ENCODE measurements at places on chromosomes 4 and X.

DNA sequence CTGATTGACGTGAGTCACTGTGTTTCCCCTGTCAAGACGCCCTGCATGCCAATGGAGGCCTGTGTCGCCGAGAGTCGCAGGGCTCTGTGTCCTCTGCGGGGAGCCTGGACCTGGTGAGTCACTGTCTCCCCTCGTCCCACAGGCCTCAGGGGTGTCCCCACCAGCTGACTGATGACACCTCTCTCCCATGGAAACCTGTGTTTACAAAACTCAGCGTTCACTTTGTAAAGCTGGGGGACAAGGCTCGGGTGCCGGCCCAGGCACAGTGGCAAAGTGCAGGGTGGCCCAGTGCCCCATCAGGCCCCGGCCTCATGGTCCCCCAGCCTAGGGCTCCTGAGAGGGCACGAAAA lies 21.2 kb upstream of the HGFAC start:
- DNase-seq: no peak

DNA sequence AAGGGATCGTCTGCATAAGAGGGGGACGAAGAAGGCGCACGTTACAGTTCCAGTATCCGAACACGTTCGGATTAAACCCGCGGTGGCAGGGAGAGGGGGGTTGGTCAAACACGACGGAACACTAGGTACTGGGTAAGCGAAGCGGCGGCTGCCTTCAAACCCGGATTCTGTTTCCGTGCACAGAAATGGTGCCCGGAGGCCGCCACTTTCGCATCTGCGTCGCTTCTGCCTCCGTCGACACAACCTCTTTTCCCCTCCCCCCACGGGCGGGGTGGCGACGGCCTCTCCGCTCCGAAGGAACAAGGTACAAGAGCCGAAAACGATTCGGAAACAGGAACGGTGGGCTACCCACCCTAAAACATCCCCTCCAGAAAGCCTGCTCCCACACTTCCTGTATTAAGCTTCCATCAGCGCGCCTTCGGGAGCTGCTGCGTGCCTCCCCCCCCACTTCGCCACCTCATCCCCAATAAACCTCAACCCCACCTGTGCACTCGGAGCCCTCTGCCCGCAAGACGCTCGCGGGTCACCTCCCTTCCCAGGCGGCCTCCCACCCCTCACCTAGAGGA lies 667 bp downstream of the G3BP2 start:
- peak; percentile 80 for DNase-seq

GRCh38 chr4:7383266-7383665 lies 51.5 kb downstream of the PSAPL1 start:
- no peak for DNase-seq

GRCh38 chr4:187887906-187888305 lies 107.7 kb upstream of the ZFP42 start:
- no peak for DNase-seq

GRCh38 chrX:19698122-19698521 lies 182.8 kb upstream of the MAP3K15 start:
- no peak for DNase-seq

- no peak for DNase-seq
Measured at GRCh38 chr4:121146530-121146929, 17.6 kb downstream of the TNIP3 start.

DNA sequence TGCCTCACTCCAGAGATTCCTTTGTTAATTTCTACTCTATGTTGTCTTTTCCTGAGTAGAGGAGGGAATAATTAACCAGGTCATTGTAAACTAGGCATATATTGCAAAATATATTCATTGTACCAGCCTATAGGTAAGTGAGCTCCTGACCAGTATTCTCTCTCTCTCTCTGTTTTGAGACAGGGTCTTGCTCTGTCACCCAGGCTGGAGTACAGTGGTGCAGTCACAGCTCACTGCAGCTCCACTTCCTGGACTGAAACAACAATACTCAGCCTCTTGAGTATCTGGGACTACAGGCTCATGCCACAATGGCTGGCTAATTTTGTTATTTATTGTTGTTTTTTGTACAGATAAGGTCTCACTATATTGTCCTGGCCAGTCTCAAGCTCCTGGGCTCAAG lies 198.3 kb downstream of the ARAP2 start:
- DNase-seq: no peak

GRCh38 chr4:141914746-141915145 lies 278.4 kb downstream of the IL15 start:
- DNase-seq: no peak

GRCh38 chr4:21888195-21888976 lies 60.2 kb downstream of the KCNIP4 start:
- DNase-seq: no peak

DNA sequence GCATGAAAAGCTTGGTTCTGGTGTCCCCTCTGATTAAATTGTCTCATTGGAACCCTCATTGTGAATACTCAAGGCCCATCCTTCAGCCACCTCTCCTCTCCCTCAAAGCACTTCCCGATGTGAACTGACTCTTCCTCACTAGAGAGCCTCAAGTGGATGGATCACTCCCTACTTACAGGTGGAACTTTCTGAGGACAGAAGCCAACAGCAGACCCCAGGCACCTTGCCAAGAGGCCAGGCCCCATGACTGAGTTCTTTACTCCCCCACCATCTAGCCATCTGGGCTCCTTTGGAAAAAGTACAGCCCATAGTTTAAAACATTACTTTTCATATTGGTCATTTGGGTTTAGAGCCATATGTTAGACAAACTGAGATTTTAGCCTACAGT lies 224.1 kb downstream of the SHROOM3 start:
- DNase-seq: no peak

DNA sequence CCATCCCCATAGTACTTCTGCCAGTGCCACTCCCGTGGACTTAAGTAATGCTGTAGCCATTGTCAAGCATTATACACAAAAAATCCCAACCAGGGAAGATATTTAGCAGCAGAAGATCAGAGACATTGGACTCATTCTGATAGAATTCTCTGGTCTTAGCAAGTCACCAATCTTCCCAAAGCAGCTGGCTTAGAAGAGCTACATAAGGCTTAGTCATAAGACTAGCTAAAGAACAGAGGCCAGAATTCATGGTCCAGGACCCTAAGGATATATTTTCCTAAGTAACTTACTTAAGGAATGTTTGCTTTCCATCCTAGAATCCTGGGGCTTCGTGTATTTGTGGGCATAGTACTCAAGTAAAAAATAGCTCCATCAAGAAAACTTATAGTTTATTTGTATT lies 100.3 kb upstream of the SLIT2 start:
- no peak for DNase-seq

DNA sequence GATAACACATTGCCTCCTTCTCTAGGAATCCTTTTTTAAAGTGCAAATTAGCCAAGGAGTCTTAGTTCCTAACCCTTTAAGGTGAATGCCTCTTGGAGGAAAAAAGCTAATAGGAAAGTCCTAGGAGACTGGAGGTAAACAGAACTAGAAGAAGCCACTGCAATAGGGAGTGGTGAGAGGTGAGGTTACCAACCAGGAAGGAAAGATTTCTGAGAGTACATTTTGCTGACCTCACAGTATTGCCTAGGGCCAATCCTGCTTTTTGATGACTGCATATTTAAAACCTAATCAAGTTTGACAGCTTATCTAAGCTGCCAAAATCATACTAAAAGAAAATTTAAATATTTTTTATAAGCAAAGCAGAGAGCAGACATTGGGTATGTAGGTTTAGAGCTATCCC lies 7.3 kb upstream of the CUL4B start:
- DNase-seq: no peak

DNA sequence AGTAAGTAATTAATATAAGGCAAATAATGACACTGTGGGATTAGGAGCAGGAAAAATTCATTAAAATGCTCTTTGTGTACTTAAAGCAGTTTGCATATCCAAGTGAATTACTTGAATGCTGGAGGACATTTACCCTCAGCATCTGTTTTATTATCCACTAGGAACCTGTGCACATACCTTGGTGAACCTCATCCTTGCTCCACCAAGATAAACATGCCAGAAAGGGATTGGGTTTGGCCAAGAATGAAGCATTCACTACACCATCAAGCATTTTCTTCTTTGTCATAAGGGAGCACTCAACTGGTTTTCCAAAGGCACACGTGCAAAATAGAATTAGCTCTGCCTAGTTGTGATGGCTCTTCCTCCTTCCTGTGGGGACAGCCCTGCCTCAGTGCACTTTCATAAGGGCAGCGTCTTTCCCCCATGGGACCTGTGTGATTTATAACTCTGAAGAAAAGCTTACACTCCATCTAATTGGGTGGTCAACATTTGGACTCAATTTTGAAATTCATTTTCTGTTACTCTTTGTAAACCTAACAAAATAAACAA lies 291.7 kb downstream of the USP46 start:
- no peak for DNase-seq

GRCh38 chr4:107603430-107603829 lies 116.6 kb downstream of the PAPSS1 start:
- DNase-seq: no peak

DNA sequence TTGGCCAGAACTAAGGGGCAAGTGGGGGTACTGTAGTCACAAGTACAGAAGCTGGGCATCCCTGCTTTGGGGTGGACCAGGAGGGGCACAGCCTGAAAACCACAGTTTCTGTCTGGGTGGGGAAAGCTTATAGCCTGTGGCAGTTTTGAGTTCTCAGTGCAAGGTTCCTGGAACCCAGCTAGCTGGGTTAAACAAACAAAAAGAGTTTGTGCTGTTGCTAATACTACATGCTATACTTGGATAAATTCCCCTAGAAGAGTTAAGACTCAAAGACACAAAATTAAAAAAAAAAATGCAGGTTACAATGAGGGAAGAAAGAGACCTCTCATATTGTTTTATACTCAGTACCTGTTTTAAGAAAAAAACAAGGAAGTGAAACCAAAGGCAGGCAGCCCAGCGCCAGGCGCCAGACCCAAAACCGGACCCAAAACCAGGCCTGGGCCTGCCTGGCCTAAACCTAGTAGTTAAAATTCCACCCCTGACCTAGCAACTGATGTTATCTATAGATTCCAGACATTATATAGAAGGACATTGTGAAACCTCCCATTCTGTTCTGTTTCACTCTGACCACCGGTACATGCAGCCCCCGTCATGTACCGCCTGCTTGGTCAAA lies 50.8 kb downstream of the SLC2A9 start:
- DNase-seq: no peak

GRCh38 chr4:55358246-55358645 lies 12.2 kb downstream of the SRD5A3 start:
- DNase-seq: no peak

DNA sequence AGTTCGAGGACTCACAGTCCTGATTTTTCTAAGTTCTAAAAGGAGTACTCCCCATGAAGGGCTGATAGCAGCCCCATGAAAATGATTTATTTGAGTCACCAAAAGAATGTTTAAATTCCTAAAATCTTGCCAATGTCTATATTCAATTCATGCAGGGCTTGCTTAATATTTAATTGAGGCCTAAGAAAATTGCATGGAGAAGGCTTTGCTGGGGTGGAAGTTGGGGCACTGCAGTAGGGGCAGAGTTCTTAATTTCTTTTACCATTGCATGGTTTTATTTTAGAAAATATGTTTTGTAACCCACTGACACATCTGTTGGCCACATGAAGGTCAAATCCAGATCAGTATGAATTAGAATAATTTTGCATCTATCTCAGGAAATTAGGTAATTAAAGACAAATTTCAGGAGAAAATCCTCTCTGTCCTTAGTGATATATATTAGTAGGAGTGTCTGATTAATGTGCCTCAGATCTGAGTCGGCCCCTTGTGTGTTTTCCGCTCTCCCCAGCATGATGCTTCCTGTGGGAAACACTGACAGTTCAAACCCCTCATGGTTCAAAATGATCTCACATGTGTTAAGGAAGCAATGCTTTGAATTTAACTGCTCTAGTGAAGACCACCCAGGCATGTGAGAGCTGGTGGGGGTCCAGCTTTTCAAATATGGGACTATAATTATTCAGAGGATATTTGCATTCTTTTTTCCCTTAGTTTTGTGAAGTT lies 54.0 kb upstream of the EGFL6 start:
- DNase-seq: no peak

DNA sequence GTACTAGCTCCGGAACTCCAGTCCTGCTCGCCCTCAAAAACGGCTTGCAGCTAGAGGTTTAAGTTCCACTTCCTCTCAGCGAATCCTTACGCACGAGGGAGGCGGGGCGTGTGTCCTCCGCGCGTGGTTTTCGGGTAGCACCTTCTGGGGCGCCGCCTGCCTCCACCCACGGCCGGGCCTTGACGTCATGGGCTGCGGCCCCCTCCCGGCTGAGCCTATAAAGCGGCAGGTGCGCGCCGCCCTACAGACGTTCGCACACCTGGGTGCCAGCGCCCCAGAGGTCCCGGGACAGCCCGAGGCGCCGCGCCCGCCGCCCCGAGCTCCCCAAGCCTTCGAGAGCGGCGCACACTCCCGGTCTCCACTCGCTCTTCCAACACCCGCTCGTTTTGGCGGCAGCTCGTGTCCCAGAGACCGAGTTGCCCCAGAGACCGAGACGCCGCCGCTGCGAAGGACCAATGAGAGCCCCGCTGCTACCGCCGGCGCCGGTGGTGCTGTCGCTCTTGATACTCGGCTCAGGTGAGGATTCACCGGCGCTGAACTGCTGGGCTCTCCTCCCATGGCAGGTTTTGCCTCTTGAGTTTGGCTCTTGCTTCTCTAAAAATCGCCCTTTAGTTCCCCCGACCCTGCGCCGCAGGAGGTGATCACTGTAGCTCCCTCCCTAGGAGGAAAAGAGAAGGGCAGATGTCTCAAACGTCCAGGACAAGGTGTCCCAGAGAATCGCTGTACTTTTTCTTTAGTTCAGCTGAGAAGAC lies at the start of gene AREG:
AREG (plus strand) TSS at position 246 of the 752 bp plus-strand sequence; CDS start at position 456, 210 bp downstream.
- peak; percentile 87 for DNase-seq

DNA sequence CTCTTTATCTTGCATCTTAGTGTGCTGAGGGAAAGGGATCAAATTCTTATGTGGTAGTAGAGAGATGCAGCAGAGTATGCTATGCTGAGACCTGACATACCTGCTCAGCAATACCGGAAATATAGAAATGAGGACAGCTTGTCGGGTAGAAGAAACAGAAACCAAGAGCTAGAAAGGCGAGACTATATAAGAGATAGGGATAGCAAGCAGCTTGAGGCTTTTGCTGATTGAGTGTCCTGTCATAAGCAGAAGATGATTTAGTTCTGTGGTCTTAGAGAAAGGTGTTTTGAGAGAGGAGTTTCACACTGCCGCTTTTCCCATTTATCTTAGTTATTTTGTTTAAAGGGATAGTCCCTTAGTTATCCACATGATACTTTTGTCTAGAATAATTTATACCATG lies 31.7 kb downstream of the USP9X start:
- DNase-seq: peak; percentile 46

DNA sequence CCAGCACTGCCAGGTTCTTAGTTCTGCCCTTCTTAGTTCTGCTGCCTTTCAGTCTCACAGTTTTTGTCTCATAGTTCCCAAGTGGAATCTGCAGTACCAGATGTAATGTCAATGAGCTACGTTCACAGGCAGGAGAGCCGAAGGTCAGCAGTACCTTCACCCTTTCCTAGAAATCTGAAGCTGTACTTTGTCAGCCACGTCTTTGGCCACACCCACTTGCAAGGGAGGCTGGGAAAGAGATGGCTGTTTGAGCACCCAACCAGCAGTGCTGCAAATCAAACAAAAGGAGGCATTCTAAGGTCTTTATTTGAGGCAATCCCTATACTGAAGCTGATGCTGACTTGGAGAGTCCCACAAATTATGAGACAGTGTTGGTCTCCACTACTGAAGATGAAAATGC lies 199.1 kb upstream of the NPY2R start:
- DNase-seq: no peak

- DNase-seq: no peak
Measured at GRCh38 chr4:154961263-154961662, 180.2 kb downstream of the RBM46 start.
